ENCODE measurements at places on chromosomes 12 and 14.

DNA sequence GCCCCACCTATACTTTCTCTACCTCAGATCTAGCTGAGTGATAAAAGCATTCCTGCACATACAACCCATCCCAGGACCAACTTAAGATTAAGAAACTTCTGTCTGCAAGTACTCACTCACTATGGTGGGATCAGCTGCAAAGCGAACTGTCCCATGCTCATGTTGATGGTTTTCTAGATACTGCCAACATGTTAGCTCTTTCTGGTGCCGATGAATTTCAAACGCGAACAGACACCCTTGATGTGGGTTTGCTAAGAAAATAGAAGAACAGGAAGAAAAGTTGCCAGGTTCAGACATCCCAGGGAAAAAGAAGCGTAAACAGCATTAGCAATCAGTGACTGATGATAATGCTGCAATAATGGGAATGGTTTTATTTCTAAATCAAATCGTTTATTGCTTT lies 1.5 kb upstream of the SLC39A2 start:
- DNase-seq: no peak

DNA sequence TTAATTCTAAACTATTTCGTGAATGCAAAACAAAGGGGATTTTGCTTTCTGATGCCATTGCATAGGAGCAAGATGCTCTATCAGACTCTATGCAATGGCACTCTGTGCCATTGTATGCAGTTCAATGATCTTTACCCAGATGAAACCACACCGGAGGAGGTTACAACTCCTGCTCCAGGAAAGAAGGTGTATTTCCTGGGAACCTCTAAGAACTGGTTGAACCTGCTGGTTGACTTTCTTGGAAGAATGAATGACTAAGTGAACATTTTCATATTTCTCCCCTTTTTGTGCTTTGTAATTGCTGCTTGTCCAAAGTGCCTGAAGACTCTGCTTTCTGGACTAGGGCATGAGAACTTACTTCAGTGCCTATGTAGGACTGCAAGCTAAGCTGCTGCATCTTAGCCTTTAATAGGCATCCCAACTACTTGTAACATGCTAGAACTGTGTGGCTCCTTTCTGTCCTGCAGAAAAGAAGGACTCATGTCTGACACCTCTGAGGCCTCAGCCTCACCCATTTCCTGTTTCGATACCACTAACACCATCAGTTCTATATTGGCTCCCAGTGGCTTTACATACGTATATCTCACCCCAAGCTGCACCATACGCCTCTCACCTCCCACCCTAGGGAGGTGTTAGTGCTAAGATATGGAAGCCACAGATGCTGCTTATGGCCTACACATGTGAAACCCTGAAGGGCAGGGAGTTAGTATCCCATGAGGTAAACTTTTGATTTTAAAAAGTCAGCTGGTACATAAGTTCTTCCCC lies 193.5 kb upstream of the CNOT2 start:
- no peak for DNase-seq

DNA sequence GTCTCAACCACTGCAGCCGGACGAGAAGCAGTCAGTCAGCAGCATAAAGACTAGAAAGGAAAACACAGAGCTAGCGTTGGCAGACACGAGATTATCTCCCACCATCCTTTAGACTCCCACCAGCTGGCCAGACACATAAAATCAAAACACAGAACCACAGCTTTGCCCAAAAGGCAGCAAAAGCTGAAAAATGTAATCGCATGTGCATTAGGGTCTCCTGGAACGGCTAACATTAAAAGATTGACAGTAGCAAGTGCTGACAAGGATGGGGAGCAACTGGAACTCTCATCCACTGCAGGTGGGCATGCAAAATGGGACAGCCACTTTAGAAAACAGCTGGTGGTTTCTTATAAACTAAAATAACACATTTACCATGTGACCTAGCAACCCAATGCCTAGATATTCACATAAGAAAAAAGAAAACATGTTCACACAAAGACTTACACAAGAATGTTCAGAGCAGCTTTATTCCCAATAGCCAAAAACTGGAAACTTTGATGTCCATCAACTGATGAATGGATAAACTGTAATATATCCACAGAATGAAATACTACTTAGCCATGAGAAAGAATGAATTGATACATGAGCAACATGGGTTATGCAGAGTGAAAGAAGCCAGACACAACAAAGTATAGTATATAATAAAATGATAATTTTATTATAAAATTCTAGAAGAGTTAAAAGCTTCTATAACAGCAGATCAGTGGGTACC lies 37.7 kb downstream of the NCOR2 start:
- DNase-seq: no peak

- DNase-seq: no peak
These were observed 420 bp upstream of the OTUB2 start for GRCh38 chr14:94025720-94026119.

GRCh38 chr12:27436029-27436428 lies 10.5 kb upstream of the SMCO2 start:
- peak; percentile 70 for DNase-seq

- DNase-seq: no peak
These were observed 49.9 kb upstream of the PLEKHG3 start for GRCh38 chr14:64654246-64654900.

GRCh38 chr14:68921666-68922065 lies 57.4 kb downstream of the ACTN1 start:
- no peak for DNase-seq

DNA sequence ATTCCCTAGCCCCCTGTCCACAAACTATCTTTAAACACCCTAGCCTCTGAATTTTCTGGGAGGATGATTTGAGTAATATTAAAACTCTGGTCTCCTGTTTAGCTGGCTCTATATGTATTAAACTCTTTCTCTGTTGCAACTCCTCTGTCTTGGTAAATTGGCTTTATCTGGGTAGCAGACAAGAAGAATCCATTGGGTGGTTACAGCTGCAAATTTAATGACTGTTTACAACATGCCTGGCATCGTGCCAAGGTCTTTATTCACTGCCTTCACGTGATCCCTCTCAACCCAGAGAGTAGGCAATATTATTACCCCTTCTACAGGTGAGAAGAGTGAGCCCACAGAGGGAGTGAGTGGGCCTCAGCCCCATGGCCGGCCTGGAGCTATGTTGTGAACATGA lies 77.8 kb upstream of the MYL2 start:
- no peak for DNase-seq

- DNase-seq: no peak
These were observed 16.7 kb upstream of the ERC1 start for GRCh38 chr12:974271-974862.

DNA sequence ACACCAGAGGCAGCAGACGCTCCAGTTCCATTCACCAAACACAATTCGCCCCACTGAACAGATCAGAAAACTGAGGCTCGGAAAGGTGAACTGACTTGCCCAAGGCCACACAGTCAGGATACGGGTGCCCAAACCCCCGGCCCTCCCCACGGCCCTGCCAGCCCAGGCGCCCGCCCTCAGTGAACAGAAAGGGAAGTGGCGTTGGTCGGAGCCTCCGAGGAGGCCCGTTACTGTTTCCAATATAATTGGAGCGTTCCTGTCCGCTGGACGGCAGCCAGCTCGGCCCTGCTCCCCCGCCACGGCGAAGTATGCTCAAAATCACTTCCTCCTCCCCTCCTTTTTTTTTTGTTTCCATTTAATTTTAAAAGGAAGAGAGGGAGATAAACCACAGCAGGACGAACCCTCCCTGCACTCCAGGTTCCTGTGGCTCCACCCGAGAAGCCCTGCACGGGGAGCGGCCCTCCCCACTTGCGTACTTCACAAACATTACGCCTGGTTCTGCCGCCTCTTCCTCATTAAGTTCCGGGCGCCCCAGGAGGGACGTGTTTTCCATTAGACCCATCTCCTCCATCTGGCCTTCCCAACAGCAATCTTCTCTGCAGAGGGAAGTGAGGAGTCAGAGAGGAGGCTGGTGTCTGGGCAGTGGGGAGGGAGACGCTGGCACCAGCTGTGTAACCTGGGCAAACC lies 61.1 kb downstream of the NCOR2 start:
- DNase-seq: peak; percentile 52

DNA sequence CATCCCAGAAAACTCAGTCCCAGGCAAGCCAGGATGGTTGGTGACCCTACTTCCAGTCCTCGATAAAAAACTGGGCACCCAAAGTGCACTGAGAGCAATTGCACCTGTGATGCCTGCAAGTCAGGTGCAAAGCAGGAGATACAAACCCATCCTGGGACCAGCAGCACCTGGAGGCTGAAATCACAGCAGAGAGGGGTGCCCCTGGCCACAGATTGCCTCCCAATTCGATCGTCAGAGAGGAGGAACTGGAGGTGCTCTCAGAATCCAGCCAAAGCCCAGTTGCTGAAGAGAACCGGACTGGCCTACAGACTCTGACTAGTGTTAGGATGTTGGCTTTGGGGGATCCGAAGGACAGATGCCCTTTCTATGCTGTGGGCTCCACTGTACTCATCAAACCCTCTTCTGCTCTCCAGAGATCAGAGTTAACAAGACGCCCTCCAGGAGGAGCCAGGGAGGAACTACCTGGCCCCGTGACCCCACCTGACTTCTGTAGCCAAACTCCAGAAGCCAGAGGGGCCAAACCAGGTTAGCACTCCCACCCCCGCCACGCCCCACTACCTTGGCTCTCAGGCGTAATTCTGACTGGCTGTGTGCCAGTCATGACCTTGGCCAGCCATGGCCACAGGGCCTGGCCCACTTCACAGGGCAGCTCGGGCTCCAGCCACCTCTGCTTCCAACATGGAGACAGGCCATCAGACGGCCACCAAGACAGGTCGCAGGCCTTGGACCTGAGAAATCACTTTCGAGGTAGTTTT lies 284.5 kb upstream of the RTL1 start:
- peak; percentile 41 for DNase-seq

GRCh38 chr14:104293851-104294627 lies 155.7 kb downstream of the KIF26A start:
- DNase-seq: peak; percentile 50

DNA sequence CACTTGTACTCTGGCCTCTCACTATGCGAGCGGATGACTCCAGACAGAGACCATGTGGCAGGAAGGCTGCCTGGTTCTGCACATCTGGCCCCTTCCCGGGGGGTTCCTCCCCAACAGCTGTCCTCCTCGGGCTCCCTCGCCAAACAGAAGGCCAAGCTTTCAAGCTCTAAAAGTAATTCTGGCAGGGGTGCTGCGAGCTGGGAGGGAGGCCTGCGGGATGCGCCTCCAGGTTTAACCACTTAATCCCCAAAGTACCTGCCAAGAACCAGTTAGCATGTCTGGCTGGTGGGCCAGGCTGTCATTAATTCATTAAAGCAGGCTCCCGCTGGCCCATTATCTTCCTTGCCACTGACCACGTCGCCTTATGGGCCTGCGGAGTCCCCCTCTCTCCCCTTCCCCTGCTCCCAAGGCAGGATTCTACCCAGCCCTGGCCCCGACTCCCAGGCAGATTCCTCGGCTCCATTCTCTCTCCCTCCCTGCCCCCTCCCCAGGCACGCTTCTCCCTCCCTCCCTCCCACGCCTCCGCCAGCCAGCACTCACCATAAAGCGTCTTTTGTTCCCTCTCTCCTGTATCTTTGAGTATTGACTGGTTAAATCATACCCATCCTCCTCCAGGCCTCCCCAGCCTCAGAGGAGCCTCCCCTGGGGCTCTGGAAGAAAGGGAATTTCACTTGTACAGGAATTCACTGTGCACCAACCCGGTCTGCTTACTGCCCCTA lies 4.9 kb downstream of the HRK start:
- peak; percentile 56 for DNase-seq

GRCh38 chr14:68146818-68147217 lies 327.2 kb downstream of the RAD51B start:
- no peak for DNase-seq

GRCh38 chr14:50045837-50046236 lies 70.5 kb downstream of the VCPKMT start:
- DNase-seq: no peak

DNA sequence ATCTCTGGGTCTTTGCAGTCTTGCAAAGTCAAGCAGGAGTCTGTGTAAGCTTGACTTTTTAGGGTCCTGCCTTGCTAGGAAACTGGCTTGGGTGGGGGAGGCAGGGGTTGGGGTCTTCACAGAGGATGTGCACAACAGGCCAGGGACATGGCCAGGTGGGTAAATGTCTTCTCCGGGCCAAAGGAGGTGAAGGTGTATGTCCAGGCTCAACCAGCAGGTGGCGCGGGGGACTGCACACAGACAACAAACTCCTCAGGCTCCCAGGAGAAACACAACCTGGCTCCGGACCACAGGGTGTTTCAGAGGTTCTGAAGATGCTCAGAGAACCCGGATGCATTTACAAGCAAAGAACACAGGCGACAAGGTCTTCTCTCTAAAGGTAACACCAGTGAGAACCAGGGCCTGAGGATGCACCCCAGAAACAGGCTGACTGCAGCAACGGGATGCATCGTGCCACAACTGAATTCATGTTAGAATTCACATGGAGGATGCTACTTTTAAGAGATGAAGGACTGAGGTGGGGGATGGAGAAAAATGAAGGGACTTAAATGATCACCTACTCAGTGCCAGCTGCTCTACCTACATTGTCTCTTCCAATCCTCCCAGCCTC lies 56.0 kb downstream of the PLEKHG3 start:
- DNase-seq: peak; percentile 81

DNA sequence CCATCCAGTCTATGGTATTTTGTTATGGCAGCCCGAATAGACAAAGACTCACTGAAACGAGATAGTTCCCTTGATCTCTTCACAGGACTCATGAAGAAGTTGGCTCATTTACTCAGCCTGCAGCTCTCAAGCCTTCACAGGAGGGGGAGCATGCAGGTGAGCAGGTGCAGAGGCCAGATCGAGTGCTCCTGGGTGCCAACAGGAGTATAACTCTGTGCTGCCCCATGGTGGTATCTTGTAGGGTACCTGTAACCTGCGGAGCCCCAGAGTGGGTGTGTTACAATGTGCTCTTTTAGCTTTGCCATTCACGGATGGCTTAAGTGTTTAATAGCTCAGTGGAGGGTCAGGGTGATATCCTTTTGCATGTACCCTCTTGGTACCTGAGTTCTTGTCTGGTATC lies 159.5 kb downstream of the METTL25 start:
- DNase-seq: peak; percentile 45

DNA sequence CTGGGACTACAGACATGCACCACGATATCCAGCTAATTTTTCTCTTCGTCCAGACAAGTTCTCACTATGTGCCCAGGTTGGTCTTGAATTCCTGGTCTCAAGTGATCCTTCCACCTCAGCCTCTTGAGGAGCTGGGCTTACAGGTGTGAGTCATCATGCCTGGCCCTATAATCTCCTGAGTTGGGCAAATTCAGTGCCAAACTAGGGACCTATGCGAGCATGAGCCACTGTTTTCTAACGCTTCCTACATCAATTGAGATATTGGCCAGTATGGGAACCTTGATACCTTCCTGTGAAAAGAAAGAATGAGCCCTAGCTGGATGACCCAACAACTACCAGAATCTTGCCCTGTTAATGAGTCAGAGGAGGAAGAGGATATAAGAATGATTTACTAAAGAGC lies 585.2 kb downstream of the C12orf50 start:
- DNase-seq: no peak

- no peak for DNase-seq
These were observed 682.4 kb downstream of the DIO2 start for GRCh38 chr14:79528828-79529416.

All from H9 (cell line).